Fibroblast of skin of right quadriceps (primary cell): ENCODE measurements at places on chromosomes 3 and 15.

DNA sequence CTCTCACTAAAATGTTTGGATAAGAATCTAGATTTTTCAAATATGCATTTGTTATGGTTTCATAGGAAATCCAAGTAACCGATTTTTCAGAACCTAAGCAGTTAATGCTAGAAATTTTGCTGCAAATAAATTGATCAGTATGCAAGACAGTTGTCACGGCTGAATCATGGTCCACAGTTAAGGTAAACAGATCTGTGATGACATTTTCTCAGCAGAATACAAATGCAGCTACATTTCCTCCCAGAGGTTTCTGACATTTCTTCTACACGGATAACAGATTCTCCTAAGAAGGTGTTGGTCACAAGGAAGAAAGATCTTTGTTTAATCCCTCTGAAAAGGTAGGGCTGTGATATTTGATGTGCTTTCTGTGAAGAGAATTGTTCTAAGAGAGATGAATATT lies 36.9 kb downstream of the ARNT2 start:
- no peak for DNase-seq

DNA sequence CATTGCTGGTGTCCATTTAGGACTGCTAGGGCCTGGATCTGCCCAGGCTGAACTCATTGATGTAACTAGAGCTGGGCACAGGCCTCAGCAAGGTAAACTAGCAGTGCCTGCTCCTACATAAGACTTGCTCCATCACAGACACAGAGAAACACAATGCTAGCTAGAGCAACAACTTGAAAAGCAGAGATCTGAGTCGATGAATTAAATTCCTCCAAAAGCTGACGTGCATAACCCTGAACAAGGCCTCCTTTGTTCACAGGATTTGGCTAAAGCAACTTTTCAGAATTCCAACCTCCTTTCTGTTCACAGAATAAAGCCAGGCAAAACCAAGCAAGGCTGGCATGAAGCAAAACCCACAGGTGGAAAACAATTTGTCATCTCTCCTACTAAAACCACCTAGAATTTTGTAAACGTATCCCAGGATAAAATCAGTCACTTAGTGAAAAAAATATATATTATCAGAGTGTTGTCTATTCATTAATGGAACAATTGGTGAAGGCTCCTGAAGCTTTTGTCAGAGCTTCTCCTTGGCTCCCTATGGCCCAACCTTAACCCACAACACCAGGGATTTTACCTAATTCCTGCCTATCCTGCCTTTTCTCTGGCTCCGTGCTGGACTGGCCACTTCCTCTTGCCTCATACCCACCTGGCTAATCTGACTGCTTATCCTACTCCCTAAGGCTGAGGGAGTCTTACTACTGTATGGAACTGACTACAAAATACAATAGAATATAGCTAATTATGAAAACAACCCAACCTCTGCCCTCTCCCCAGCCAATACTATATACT lies 39.9 kb downstream of the PLCH1 start:
- DNase-seq: no peak

GRCh38 chr15:73598530-73599160 lies 34.5 kb downstream of the NPTN start:
- DNase-seq: peak; percentile 73

DNA sequence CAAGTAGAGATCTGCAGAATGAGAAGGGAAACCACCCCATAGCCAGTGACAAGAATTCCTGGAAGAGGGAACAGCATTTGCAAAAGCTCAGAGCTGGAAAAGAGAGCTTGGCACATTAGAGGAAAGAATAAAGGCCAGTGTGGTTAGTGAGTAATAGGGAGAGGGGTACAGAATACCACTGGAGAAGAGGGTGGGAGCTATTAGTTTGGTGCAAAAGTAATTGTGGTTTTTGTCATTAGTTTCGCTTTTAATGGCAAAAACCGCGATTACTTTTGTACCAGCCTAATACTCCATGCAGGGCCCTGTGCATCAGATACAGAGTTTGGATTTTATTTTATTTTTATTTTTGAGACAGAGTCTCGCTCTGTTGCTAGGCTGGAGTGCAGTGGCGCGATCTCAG lies 9.8 kb downstream of the SLC24A1 start:
- DNase-seq: no peak

DNA sequence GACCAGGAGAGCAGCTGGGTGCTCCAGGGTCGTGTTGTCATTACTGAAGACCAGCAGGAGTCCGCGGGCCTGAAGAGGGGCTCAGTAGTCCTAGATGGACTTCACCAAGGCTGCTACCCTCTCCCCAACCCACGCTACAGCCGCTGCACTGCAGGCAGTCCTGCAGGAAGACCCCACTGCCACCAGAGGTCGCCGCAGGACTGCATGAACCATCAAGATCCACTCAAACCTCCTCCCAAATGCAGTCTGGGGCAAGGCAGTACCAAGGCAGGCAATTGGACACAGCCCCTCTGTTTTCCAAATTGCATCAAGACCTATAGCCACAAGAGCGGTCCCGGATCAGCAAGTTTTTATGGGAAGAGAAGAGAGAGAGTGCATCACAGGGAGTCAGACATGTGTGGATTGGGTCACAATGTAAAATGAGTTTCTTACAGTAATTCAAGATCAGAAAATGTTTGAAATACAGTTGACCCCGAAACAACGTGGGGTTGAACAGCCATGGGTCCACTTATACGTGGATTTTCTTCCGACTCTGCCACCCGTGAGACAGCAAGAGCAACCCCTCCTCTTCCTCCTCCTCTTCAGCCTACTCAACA lies 46.7 kb downstream of the DZIP1L start:
- DNase-seq: peak; percentile 69
